Natural killer cell treated with Interleukin-12 subunit alpha and Interleukin-12 subunit beta and Interleukin-15 and Interleukin-18, amount 100 ng/mL, for 72 hours (primary cell): ENCODE measurements at places on chromosomes 11 and 22. TPM values are rescaled to one million over a fixed set of nuclear protein-coding genes. Genes with fewer than 3 reads are reported as not detected.
A peak's percentile ranks its signal among the peaks of the same experiment; 100 is the strongest.

GRCh38 chr22:19576460-19577421 lies 52.5 kb upstream of the CLDN5 start:
- peak; percentile 83 for DNase-seq

Gene GRAP2
- total RNA-seq, result 13.2 TPM

GRCh38 chr11:128503245-128503991 lies 83.9 kb downstream of the ETS1 start:
- DNase-seq, result no peak

DNA sequence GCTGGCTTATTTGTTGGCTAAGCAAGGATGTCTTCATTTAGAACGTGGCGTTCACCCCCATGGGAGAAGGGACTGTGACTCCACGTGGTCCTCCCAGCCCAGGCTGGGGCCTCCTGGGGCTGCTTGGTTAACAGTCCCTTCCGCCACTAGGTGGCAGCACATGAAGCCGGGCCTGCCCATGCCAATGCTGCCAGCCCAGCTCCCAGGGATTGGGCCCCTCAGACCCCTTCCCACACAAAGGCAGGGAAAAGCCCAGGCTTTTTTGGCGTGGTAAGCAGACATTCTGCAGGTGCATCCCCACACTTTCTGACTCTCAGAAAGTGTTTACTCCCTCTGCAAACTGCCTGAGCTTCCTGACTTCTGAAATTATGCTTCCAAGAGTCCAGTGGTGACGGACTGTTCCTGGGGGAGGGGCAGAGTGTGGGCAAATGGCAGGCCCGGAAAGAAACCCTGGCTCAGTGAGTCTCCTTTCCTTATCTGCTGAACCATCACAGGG lies 3.1 kb downstream of the CBX6 start:
- DNase-seq, result peak; percentile 85

GRCh38 chr22:23402275-23403151 lies 177.6 kb downstream of the IGLL1 start:
- no peak for DNase-seq

Gene LRRC55
- not detected for total RNA-seq

Gene PLEKHB1
- total RNA-seq, result 3.2 TPM

DNA sequence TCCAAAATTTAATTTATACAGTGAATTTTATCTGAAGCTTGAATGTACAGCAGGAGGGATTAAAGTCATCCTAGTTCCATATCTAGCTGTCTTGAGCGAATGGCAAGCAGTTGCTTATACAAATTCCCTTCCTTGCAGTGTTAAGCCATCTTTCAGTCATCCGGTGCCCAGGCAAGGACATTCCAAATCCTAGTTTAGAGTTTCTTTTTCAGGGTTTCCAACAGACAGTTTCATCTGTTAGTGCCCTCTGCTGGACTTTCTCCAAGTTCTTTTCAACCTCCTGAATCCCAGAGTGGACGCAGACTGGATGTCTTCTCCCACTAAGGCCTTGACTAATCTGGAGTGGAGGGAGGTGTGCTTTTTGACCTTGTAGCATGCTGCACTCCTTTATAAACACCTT lies 45.4 kb downstream of the GRAMD1B start:
- DNase-seq, result no peak

Gene TMEM151A
- total RNA-seq, result not detected

- DNase-seq, result no peak
These were observed 305.0 kb downstream of the BUD13 start for GRCh38 chr11:116467823-116468222.

DNA sequence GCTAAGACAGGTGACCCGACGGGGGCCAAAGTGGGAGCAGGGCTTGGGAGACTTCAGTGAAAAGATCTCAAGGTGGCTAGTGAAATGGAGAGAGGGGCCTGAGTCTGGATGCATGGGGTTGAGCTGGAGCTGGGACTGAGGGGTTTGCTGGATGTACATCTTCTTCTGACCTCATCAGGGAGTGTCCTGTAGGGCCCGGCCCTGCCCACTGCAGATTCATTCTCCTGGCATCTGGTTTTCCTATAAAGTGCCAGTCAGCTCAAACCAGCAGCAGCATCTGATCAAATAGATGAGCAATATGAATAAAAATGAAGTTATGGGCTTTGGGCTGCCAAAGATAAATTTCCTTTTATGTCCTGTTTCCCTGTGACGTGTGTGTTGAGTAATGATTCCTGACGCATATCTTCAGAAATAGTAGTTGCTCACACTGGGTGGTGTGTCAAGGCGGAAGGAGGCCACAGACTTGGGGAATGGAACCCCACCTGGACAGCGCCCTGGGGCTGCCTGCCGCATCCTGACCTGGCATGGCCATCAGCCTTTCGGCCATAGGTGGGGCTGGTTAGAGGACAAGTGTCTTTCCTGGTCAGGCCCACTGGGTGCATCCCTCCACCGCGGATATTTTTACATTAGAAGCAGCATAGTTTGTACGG lies 135.4 kb downstream of the OSBP2 start:
- no peak for DNase-seq

Gene TLCD5
- total RNA-seq, result 0.33 TPM

Gene SAA1
- total RNA-seq, result not detected

- DNase-seq, result no peak
These were observed 14.9 kb upstream of the SOX10 start for GRCh38 chr22:37999236-37999635.

GRCh38 chr22:28171115-28171514 lies 252.1 kb upstream of the PITPNB start:
- DNase-seq, result no peak

DNA sequence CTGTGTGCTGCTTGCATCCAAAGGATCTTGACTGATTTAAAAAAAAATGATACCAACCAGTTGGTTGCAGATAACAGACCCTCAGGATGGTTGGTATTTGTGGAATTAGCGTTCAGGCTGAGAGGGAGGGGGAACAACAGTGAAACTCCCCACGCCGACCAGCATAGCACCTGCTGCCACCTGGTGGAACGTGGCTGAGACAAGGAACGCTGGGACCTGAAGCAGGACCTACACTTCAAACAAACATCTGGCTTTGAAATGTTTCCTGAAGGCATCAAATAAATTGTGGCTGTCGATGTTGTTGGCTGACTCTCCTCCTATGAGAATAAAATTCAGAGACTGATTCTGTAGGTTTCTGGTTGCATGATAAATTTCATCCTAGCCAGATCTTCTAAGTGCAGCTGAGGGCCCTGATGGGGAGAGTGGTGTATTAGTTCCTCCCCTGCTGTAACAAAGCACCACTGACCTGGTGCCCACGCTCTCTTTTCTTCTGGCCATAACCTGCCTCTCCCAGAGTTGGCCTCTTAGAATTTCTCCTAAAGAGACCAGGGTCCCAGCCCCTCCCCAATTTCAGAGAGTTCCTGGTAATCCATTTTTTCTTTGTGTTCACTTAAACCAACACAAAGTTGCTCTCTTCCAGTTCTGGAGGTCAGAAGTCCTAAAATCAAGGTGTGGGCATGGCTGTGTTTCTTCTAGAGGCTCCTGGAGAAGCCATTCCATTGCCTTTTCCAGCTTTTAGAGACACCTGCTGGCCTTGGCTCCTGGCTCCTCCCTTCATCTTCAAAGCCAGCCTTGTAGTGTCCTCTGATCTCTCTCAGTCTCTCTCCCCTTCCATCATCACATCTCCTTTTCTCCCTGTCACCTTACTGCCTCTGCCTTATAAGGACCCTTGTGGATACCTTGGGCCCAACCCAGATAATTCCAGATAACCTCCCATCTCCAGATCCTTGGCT lies 17.3 kb downstream of the APOL2 start:
- DNase-seq, result no peak

GRCh38 chr11:23569134-23569533 lies 708.9 kb upstream of the CCDC179 start:
- DNase-seq, result no peak

DNA sequence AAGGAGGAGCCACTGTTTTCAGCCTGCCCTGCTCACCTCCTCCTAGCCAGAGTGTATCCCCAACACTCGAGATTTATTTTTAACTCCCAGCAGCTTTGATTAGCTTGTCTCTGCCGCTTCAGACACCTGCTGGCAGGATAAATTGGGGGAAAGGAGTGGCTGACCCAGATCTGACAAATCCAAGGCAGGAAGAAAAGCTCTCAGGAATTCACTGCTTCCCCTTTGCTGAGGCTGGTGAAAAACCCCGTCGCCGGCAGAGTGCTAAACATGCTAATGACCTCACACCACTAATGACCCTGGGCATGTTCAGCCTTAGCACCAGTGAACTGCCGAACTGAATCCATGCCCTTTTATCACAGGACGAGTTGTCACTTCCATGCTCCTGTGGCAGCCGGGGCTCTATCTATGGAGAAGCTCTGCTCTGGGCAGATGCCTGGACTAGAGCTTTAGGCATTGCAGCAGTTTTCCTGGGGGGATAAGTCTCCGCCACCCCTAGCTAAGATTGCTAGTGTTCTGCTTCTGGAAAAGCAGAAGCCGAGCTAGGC lies 52.2 kb downstream of the FEZ1 start:
- no peak for DNase-seq

Gene KRTAP5-8
- not detected for total RNA-seq

Gene C11orf97
- not detected for total RNA-seq

GRCh38 chr22:44385296-44385610 lies 72.5 kb upstream of the SHISAL1 start:
- peak; percentile 46 for DNase-seq

DNA sequence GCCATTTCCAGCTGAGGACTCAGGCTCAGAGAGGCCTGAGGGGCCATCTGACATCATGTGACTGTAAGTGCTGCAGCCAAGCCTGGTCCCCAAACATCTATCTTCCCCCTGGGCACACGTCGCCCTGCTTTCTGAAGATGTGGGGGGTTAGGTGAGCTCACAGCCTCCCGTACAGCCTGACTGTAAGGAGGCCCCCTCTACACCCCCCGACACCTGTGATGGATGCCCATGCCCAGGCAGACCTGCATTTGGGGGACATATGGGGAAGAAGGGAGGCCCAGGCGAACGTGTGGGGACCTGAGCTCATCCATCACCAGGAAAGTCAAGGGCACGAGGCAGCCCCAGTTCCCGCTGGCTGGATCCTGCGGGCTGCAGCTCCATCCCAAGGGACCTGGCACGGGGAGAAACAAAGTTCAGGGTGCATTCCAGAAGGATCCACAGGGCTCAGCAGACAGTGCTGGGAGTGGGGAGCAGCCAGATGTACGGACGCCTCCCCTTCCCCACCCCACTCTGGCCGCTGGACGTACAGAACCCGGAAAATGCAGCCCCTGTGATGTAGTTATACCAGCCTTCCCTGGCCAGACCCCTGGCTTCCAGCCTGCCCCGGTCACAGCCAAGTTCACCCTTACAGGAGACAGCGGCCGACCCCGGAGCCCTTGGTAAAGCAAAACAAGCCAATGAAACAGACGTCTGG lies 1431.4 kb downstream of the BRD1 start:
- DNase-seq, result no peak

Gene HEPN1
- total RNA-seq, result not detected

GRCh38 chr11:47213950-47214565 lies 716 bp upstream of the DDB2 start:
- peak; percentile 91 for DNase-seq

- no peak for DNase-seq
These were observed 55.8 kb upstream of the ARHGAP42 start for GRCh38 chr11:100631316-100631715.

DNA sequence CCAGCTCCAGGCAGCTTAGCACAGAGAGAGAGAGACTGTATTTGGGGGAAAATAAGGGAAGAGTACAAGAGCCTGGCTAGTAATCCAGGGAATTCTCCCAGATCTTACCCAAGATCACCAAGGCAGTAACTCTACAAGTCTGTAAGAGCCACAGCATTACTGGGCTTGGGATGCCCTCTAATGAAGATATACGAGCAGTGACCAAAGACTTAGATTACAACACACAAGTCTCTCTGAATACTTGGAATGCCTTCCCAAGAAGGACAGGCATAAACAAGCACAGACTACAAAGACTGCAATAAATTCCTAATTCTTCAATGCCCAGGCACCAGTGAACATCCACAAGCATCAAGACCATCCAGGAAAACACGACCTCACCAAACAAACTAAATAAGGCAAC lies 17.7 kb downstream of the DNAJC24 start:
- DNase-seq, result no peak

- no peak for DNase-seq
These were observed 6.1 kb downstream of the CD81 start for GRCh38 chr11:2382936-2383851.

DNA sequence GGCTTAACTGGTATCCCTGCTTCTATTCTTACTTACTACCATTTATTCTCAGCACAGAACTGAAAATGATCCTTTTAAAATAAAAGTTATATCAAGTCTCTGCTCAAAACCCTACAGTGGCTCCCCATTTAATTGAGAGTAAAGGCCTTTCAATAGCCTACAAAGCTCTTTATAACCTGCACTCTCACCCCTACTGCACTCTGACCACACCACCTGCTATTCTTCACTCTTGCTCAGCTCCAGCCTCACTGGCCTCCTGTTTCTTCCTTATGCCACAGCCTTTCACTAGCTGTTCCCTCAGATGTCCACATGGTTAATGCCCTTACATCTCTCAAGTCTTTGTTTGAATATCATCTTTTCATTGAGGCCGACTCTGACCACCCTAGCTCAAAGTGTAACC lies 40.9 kb upstream of the PPP2R1B start:
- DNase-seq, result no peak

Gene PDE2A
- 7.7 TPM for total RNA-seq

Gene SLC29A2
- 2.4 TPM for total RNA-seq

Gene MYRF
- total RNA-seq, result 5.5 TPM
